ENCODE measurements at places on chromosomes 5 and 9.

- H3K4me1 ChIP-seq = peaks cover 34% of the 10 kb centered on the region
- no peaks in the 10 kb centered on the region for H3K27me3 ChIP-seq
- DNase-seq = no peak
- no peaks in the 10 kb centered on the region for H3K36me3 ChIP-seq
- H3K4me3 ChIP-seq = no peak overlapping the region
Observed at GRCh38 chr5:42499016-42499415, 75.8 kb downstream of the GHR start.

DNA sequence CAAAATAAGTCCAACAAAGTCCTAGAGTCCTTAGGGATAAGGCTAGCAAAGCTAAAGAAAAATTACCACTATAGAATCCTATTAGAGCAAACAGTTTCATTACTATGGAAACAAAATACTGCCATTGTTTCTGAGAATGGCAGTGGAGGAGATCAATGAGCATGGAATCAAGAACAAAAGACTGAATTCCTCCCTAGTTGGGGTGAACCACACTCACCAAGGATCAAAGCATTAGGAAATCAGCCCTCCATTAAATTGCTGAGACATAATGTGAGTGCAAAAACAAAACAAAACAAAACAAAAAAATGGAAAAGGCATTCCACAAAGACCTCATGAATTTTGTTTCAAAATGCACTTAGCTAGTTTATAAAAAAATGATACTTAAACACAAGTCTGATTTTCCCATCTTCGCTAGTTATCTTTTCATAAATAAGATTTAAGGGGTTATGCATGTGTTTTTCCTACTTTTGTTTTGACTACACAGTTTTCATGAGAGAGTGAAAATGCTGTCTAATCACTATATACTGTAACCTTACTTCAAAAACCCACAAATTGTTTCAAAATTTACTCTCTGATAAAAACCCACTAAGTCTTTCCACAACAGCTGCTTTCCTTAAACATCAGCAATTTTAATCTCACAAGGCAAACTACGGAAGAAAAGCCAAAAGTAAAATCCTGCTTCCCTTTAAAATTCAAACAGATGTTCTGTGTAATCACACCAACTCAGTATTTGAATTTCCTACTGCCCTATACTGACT is 9.7 kb downstream of the SERINC5 start:
- peaks cover 10% of the 10 kb centered on the region for H3K36me3 ChIP-seq
- H3K27ac ChIP-seq = peak overlapping the region; percentile 28
- H3K4me1 ChIP-seq = peaks cover 2% of the 10 kb centered on the region
- DNase-seq = no peak
- no peaks in the 10 kb centered on the region for H3K27me3 ChIP-seq

GRCh38 chr5:164422400-164422799 is 917.0 kb downstream of the MAT2B start:
- H3K27ac ChIP-seq = no peak overlapping the region
- H3K36me3 ChIP-seq = no peaks in the 10 kb centered on the region
- DNase-seq = no peak
- no peaks in the 10 kb centered on the region for H3K4me1 ChIP-seq
- no peaks in the 10 kb centered on the region for H3K27me3 ChIP-seq

GRCh38 chr5:119913425-119913824 is 284.1 kb downstream of the FAM170A start:
- no peak overlapping the region for H3K27ac ChIP-seq
- H3K36me3 ChIP-seq = no peaks in the 10 kb centered on the region
- H3K4me3 ChIP-seq = no peak overlapping the region
- H3K4me1 ChIP-seq = no peaks in the 10 kb centered on the region
- no peak for DNase-seq
- H3K27me3 ChIP-seq = no peaks in the 10 kb centered on the region

GRCh38 chr5:18967637-18968036 is 1020.4 kb downstream of the CDH18 start:
- H3K4me3 ChIP-seq = no peak overlapping the region
- no peak overlapping the region for H3K27ac ChIP-seq
- H3K4me1 ChIP-seq = no peaks in the 10 kb centered on the region
- H3K27me3 ChIP-seq = no peaks in the 10 kb centered on the region
- H3K36me3 ChIP-seq = no peaks in the 10 kb centered on the region

- no peaks in the 10 kb centered on the region for H3K27me3 ChIP-seq
- H3K27ac ChIP-seq = no peak overlapping the region
- peaks cover 33% of the 10 kb centered on the region for H3K36me3 ChIP-seq
- H3K4me1 ChIP-seq = no peaks in the 10 kb centered on the region
- no peak for DNase-seq
- H3K4me3 ChIP-seq = no peak overlapping the region
Observed at GRCh38 chr5:112823656-112824055, 37.4 kb upstream of the SRP19 start.

- DNase-seq = no peak
- H3K4me3 ChIP-seq = no peak overlapping the region
- no peaks in the 10 kb centered on the region for H3K27me3 ChIP-seq
- H3K4me1 ChIP-seq = peaks cover 11% of the 10 kb centered on the region
- peaks cover 9% of the 10 kb centered on the region for H3K36me3 ChIP-seq
Observed at GRCh38 chr5:163453705-163454104, 6.2 kb downstream of the NUDCD2 start.

GRCh38 chr9:16152276-16153101 is 599.6 kb downstream of the CCDC171 start:
- DNase-seq = no peak
- no peaks in the 10 kb centered on the region for H3K36me3 ChIP-seq
- peaks cover 4% of the 10 kb centered on the region for H3K4me1 ChIP-seq
- no peak overlapping the region for H3K27ac ChIP-seq
- H3K4me3 ChIP-seq = no peak overlapping the region
- no peaks in the 10 kb centered on the region for H3K27me3 ChIP-seq
